Sciatic nerve (tissue), 2 donors: ENCODE measurements at places on chromosomes 6 and 20. TPM values are rescaled to one million over a fixed set of nuclear protein-coding genes. Genes with fewer than 3 reads are reported as not detected.

Gene SPATA25
- 2.8 TPM for total RNA-seq

Gene PLN
- 10.6 TPM for total RNA-seq

Gene ADGRF1
- total RNA-seq, result 0.09 TPM

Gene IBTK
- 38.2 TPM for total RNA-seq

Gene CDK5RAP1
- 27.4 TPM for total RNA-seq

Gene C4A
- total RNA-seq, result 453 TPM

Gene TRIM10
- total RNA-seq, result 0.62 TPM

Gene HS3ST5
- 1.9 TPM for total RNA-seq

Gene ZNF391
- total RNA-seq, result 7.1 TPM

Gene GNMT
- 1.8 TPM for total RNA-seq

Gene SLC35D3
- total RNA-seq, result not detected

Gene FRS3
- total RNA-seq, result 6.5 TPM

Gene GPX5
- not detected for total RNA-seq

Gene GSTA2
- not detected for total RNA-seq

Gene GRM1
- total RNA-seq, result 0.45 TPM

Gene SIRPB1
- total RNA-seq, result 6.6 TPM

Gene ABHD12
- total RNA-seq, result 70.4 TPM

Gene DDAH2
- total RNA-seq, result 124 TPM

Gene CLIC1
- 239 TPM for total RNA-seq

Gene SLC22A2
- total RNA-seq, result not detected

Gene TCEA2
- total RNA-seq, result 81.2 TPM

Gene CST4
- not detected for total RNA-seq

Gene XKR7
- total RNA-seq, result not detected

Gene OSBPL2
- total RNA-seq, result 53.3 TPM

Gene VSX1
- total RNA-seq, result not detected

Gene NFATC2
- total RNA-seq, result 11.0 TPM

Gene PNLDC1
- total RNA-seq, result not detected

Gene KIF25
- total RNA-seq, result 1.6 TPM

Gene PRR18
- not detected for total RNA-seq

Gene OR12D3
- not detected for total RNA-seq

Gene OPN5
- not detected for total RNA-seq

Gene DLL1
- total RNA-seq, result 15.4 TPM

Gene TCP11
- total RNA-seq, result not detected

Gene STMND1
- 0.27 TPM for total RNA-seq
